ENCODE measurements at places on chromosomes 3 and 15.

DNA sequence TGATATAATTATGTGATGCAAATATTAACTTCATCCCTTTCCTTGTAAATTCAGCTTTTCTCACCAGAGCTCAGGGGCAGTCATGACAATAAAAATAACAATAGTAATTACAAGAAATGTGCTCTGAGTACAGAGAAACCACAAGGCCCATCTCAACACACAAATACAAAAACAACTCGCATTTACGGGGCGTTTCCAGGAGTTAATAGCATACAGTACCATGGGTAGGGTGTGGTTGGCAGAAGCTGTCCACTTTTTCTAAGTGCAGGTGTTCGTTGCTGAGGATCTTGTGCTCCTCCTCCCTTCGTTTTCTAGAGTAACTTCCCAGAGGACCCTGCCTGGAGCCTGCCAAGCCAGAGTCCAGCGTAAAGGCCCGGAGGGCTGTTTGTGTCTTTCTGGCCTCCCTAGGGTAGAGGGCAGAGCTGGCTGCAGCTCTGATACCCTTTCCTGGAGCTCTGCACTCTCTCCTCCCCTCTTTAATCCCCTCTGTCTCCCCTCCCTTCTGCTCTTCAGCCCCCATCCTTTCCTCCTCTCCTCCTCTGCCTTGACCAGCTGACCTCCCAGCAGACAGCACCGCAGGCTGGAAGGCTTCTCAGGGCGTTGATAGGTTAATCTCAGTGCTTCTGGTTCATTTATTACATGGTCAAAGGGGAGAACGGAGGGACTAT is 11.4 kb downstream of the SEMA3G start:
- no peak for DNase-seq

DNA sequence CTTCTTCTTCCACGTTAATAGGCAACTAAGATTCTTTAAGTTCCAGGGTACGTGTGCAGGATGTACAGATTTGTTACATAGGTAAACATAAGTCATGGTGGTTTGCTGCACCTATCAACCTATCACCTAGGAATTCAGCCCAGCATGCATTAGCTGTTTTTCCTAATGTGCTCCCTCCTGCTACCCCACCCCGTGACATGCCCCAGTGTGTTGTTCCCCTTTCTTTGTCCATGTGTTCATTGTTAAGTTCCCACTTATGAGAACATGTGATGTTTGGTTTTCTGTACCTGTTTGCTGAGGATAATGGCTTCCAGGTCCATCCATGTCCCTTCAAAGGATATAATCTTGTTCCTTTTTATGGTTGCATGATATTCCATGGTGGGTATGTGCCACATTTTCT is 21.1 kb downstream of the GTF2A2 start:
- DNase-seq: no peak

- no peak for DNase-seq
Observed at GRCh38 chr3:183698756-183699155, 1.2 kb downstream of the YEATS2 start.

DNA sequence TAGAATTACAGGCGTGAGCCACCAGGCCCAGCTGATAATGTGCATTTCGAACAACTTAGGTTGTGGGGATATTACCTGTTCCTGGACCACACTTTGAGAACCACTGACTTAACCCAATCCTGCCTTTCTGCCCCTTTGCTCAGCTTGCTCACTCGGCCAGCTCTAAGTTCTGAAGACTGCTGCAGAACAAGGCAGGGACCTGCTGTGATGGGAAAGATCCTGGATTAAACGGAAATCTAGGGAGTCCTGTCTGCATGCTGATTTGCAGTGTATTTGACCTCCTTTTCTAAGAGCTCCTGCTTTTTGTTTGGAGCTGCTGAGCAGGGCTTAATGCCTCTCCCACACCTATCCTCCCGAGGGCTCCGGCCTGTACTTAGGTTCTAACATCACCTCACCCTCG is 2.9 kb downstream of the LTK start:
- DNase-seq: no peak

- DNase-seq: no peak
Observed at GRCh38 chr15:39936681-39937080, 2.8 kb downstream of the EIF2AK4 start.

GRCh38 chr3:52083556-52084087 is 27.3 kb upstream of the DUSP7 start:
- no peak for DNase-seq

DNA sequence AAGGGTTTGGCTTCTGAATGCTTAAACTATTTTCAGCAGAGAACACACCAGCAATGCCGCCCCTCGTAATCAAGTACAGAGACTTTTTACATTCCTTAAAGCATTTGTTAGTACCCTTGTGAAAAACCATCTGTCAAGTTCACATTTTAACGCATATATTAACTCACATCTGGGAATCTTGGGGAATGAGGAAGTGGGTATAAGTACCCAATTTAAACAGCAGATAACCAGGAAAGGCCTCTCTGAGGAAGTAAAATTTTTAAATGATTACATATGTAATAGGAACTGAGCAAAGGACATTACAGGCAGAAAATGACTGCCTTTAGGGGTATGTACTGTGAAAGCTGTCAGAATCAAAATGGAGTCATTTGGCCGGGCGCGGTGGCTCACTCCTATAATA is 12.8 kb upstream of the CFAP44 start:
- DNase-seq: no peak

GRCh38 chr3:142779591-142779990 is 55.8 kb downstream of the TRPC1 start:
- no peak for DNase-seq

GRCh38 chr3:50610181-50610971 is 1.2 kb downstream of the CISH start:
- DNase-seq: no peak

DNA sequence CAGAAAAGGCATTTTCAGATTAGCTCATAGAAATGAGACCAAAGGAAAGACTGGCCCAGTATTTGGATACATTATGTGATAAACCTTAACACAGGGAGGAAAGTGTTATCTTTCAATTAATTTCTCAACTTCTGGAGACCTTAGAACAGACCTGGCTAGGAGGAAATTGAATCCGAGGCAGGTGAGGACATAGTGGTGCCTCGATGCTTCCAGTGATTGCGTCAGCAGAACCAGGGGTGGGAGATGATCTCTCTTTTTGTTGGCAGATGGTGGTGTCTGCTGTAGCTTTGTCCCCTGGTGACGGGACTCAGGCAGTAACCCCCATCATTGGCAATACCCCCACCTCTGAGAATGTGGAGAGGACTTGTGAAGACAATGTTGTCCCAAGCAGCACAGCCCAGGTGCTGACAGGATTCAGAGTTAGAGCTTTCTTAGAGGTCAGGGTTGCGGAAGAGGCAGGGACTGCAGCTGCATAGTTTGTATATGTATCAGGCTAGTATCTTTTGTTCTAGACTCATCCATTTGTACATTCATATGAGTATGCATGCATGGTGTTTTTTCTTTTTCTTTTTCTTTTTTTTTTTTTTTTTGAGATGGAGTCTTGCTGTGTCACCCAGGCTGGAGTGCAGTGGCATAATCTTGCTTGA is 27.9 kb upstream of the MUC20 start:
- no peak for DNase-seq

GRCh38 chr3:124318014-124318413 is 326.1 kb upstream of the ROPN1 start:
- DNase-seq: no peak

DNA sequence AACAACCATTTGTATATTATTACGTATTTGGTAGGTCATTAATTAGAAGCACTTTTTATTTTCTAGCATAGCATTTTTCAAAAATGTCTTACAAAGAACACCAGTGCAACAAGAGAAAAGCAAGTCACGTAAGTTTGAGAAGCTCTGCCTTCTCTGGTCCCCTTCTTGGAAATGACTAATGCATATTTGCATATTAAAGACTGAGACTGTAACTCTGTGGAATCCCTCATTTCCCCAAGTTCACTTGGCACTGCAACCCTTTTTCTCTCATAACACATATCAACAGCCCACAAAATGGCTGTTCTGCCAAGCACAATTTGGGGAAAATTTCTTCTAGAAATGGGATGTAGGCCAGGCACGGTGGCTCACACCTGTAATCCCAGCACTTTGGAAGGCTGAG is 176.3 kb downstream of the ERC2 start:
- no peak for DNase-seq

DNA sequence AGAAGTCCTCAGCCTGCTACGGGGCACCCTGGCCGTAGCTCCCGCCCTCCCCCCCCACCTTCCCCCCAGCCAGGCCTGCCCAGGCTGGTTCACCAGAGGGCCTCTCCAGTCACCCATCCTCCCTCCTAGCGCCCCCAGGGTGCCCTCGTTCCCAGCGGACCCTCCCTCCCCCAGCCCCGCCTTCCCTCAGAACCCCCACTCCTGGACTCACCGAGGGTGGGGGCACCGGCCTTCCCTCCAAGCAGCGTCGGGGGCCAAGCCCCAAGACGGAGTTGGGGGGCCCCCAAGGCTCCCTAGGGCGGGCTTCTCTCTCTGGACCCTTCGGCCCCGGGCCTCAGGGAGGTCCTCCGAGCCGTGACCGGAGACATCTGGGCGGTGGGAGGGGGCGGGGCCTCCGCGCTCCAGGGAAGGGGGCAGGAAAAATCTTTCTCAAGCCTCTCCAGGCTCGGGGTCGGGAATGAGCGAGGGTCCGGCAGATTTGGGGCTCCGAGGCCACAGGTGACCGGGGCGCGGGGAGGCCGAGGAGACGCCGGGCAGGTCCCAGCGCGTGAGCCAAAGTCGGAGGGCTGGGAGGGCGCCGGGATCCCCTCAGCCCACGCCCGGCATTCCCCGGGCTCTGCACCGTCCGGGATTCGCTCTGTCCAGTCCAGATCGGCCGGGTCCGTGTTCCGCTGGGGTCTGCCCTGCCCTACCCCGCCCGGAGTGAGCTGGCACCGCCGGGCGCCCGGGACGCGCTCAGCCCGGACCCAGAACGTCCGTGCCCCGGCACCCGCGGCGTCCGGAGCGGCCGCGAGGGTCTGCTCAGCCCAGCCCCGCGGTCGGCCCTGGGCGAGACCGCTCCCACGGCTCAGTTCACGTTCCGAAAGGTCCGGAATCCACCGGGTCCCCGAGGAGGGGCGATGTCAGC is 999 bp downstream of the INSYN1 start:
- DNase-seq: no peak

GRCh38 chr3:181782306-181782954 is 70.7 kb downstream of the SOX2 start:
- no peak for DNase-seq

DNA sequence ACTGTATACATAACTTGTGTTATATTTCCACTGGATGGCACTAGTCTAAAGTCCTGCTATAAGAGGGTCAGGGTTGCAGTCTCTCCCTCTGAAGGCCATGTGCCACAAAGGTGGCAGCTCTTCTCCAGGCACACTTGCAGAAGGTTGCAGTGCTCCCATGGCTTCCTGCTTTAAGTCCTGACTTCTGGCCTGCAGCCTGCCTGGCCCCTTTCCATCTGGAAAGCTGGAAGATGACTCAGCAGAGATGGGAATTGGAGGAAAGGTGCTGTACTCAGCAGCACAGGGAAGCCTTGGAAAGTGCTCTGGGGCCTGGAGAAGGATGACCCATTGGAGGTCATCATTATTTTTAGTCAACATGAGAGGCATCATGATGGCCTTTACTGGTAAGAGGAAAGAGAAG is 40.9 kb upstream of the MRPL3 start:
- DNase-seq: no peak

DNA sequence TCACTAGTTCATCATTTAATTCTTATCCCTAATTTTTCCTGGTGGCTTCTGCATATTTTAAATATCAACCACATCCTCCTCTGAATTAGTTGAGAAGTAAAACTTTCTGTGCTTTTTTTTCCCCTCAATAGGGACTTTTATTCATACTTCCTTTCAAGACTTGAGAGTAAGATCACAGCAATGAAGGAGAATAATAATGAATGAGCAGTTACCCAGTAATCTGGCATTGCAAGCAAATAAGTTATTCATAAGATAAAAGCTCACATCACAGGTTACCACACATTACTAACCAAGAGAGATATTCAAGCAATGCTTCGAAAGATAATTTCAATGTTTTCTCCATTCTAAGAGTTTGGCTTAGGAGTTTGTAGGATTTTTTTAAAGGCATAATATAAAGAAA is 50.3 kb downstream of the BTLA start:
- no peak for DNase-seq

- no peak for DNase-seq
Observed at GRCh38 chr3:105960381-105960780, 91.6 kb upstream of the CBLB start.

DNA sequence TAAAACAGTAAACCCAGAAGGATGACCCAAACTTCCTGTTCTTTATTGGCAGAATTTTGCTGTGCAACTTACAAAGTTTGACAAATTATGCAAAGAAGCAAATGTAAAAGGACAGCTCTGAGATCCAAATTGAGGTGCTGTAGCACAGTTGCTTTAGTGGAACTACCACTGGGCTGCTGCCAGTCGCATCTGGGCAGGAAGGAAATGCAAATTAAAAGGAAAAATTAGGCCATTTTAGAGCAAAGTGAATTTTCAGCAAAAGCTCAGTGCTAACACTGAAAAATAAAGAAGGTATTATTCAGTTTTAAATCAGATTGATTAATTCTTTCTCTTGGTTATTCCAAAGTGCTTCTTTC is 104.5 kb downstream of the ZMAT3 start:
- DNase-seq: no peak

DNA sequence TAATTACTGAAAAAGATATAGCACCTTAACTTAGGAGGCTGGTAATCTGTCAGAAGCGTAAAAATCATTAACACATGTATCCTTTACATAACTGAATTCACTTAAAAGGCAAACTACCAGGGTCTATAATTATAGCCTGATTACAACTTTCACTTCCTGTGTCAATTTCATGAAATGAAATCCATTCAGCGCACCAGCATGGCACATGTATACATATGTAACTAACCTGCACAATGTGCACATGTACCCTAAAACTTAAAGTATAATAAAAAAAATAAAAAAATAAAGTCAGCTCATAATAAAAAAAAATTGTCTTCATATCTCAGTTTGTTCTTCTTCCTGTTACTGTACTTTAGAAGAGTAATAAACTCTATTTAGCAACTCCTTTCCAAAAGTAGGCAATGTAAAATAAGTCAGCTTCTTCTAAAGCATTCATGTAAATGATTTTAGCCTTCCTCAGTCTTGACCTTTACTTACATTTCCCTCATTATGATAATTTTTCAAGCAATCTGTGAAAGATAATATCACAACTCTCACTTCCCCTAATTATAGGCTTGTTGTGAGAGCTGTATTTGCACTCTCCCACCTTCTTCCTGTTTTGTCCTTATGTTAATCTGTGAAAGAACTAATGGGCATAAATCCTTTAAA is 50.1 kb downstream of the KBTBD8 start:
- no peak for DNase-seq

- no peak for DNase-seq
Observed at GRCh38 chr3:136772709-136773108, 20.5 kb upstream of the STAG1 start.

DNA sequence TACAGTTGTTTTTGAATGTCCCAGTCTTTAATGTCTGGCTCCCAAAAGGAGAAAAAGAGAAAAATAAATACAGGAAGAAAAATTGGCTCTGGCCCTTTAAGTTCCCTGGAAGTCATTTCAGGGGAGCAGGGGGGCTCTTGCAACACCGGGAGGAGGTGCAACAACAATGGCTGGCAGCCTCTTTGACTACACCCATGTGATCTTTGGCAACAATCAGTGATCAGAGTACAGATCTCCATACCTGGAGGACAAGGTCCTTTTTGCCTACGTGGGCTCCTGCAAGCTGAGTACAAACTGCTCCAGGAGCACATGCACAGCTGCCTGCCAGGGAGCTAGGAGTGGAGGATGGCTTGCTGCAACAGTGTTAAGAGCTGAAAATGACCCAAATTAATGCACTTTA is 63.9 kb downstream of the GLCE start:
- no peak for DNase-seq

GRCh38 chr3:37392957-37393356 is 218.6 kb upstream of the LRRFIP2 start:
- no peak for DNase-seq

- no peak for DNase-seq
Observed at GRCh38 chr3:43001094-43001553, 22.0 kb downstream of the GASK1A start.

All from cortex of kidney (tissue), 1 donor.